ENCODE measurements at places on chromosomes 5 and 9.

GRCh38 chr9:129352146-129352865 is 174.2 kb upstream of the IER5L start:
- no peak for DNase-seq

GRCh38 chr5:52870448-52870847 is 82.7 kb downstream of the ITGA1 start:
- peak; percentile 20 for DNase-seq

DNA sequence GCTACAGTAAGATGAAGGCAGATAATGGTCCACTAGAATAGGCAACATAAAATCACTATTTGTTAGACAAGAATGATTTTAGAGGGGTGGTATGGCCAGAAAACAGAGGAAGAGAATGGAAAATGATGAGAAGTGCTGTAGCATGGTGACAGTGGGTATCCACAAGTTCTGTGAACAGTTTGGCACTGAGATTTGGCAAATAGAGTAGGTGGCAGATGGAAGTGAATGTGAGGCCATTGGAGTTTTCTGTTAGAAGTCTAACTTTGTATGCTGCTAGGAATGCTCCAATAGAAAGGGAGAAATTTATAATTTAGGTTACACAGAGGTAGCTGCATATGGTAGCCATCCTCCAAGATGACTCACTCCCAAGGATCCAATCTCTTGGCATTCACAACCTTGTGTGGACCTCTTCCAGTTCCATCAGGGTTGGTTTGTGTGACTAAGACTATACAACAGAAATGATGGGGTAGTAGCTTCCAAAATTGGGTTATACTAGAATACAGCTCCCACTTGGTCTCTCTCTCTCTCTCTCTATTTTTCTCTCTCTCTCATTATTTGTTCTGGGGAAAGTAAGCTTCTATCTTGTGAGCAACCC is 646.9 kb upstream of the ZNF608 start:
- no peak for DNase-seq

DNA sequence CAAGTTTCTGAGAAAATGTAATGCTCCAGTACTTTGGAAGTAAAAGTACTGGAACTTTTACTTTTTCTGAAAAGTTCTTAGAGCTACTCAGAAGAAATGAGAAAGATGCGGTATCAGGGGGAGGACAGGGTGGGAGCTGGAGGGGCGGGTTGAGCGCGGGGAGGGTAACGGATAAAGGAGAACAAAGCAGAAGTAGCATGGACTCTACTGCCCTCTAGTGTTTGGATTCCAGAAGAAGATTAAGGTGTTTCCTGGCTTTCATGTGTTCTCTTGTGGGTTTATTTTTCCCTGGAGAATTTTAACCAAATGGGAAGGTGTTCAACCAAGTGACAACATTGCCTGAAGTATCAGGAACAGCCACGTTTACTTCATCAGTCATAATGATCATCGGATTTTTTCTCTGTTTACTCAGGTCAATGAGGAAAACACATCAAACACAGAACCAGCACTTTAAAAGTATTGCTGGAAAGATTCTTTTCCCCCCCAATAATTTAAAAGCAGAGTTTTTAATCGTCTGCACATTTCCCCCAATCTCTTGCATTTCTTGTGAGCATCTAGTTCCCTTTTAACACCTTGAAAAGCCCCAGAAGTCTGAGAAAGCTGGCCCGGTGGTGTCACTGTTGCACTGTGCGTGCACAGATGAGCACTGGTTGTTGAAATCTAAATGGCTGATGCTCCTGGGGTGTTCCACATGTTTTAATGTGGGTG is 190.6 kb downstream of the MPDZ start:
- peak; percentile 50 for DNase-seq

DNA sequence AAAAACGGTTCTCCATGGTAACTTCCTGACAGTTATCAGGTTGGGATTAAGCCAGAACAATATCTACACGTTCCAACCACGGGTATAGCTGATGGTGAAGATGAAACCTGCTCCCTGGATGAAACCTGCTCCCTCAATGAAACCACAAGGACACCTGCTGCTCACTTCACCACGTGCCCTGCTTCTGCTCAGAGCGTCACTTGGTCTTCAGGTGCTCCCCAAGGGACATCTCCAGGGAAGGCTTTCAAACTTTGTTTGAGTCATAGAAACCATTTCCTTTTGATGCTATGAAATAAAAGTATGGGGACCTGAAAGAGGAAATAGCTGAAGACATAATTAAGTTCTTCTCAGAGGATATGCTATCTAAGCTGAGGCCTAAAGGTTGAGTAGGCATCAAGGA is 242.4 kb downstream of the MED10 start:
- DNase-seq = no peak

DNA sequence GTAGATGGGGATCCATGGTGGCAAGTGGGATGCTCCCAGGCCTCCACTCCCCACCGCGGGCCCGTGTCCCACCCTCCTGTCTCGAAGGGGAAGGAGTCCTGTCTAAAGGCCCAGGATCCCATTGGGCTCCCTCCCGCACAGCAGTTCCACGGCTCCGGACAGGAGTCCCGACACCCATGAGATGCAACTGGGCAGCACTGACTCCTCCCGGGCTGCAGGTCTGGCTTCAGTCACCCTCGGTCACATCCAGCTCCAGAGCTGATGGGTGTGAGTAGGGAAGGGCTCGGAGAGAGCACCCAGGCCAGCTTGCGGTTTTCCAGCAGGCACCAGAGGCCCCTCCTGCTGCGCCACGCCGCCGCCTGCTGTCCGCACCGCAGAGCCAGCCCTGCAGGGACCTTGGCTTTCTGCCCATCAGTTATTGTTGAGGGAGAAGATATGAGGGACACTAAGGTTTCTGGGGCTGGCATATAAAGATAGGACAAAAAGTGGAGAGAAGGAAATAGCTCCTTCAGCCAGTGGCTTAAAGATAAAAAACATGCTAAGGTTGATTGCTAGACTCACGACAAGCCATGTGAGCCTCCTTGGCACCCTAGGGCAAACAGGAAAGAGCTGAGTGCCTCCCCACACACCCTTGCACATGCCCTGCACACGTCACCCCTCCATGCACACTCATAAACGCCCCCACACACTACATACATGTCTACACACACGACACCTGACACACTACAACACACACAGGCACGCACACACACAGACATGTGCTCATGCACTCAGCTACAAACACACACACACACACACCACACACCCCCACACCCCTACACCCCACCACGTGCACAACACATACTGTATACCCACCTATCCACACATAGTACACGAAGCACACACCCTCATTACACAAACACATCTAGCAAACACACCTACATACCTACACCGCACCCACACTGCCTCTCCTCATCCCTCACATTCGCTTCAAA is 79.0 kb downstream of the AK8 start:
- DNase-seq = no peak

DNA sequence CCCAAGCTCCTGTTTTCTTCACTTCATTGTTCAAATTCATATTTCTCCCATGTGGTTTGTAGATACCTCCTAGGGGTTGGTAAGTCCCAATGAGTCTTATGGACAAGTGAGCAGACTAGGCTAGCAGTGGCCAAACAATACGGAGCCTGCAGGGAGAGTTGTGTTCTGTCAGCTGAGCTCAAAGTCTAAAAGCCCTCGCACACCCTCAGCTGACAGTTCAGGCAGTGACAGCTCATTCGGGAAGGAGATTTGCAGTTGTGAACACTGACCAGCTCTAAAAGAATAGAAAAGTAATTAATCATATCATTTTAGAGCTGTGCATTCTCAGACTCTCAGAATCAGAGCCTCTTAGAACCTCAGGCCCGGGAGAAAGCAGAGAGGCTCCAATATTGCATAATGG is 95.1 kb downstream of the SH3TC2 start:
- DNase-seq = no peak

DNA sequence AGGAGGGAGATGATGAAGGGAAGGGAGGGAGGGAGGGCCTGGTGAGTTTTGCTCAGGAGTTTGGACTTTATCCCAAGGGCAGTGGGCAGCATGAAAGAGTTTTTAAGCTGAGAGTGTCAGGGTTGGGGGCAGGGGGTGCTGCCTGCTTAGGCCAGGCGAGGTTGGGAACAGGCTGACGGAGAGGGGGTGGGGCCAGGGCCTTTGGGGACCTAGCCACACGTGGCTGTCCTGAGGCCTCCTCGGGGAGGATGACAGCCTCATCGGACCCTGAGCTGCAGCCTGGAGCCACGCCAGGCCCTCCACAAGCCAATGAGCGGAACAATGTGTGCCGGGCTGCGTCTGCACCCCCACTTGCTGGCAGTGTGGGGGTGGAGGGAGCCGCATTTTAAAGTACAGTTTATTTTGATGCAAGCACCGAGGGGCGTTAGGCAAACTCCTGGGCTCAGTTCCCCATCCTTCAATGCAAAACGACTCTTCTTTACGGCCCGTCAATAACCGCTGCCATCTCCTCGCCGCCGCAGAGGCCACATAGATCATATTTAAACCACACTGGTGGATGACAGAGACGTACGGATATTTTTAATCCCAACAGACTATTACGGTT is 5.3 kb upstream of the RXRA start:
- peak; percentile 82 for DNase-seq

Data from hepatic stellate cell (primary cell).